ENCODE measurements at places on chromosomes 1 and 21. TPM values are rescaled to one million over a fixed set of nuclear protein-coding genes. Genes with fewer than 3 reads are reported as not detected.
A peak's percentile ranks its signal among the peaks of the same experiment; 100 is the strongest.

- DNase-seq, result no peak
- no peak overlapping the region for H3K4me3 ChIP-seq
- no peaks in the 10 kb centered on the region for H3K36me3 ChIP-seq
- peak overlapping the region; percentile 16 for H3K27ac ChIP-seq
- H3K4me1 ChIP-seq, result peaks cover 60% of the 10 kb centered on the region
- no peaks in the 10 kb centered on the region for H3K27me3 ChIP-seq
Measured at GRCh38 chr1:21308847-21309652, 18.8 kb upstream of the ECE1 start.

GRCh38 chr1:92367496-92367895, 68.6 kb downstream of the RPAP2 start:
- H3K27ac ChIP-seq, result no peak overlapping the region
- no peaks in the 10 kb centered on the region for H3K36me3 ChIP-seq
- peaks cover 21% of the 10 kb centered on the region for H3K4me1 ChIP-seq
- H3K4me3 ChIP-seq, result no peak overlapping the region
- DNase-seq, result no peak

ADGRB2 gene
- total RNA-seq, result 0.85 TPM

GRCh38 chr1:201551877-201552731, 13.2 kb downstream of the NAV1 start:
- H3K27ac ChIP-seq, result no peak overlapping the region
- H3K36me3 ChIP-seq, result no peaks in the 10 kb centered on the region
- H3K4me3 ChIP-seq, result no peak overlapping the region

- H3K4me1 ChIP-seq, result no peaks in the 10 kb centered on the region
- peaks cover 4% of the 10 kb centered on the region for H3K27me3 ChIP-seq
- no peak overlapping the region for H3K27ac ChIP-seq
- no peaks in the 10 kb centered on the region for H3K36me3 ChIP-seq
- no peak for DNase-seq
Measured at GRCh38 chr1:113423826-113424225, 33.5 kb downstream of the MAGI3 start.

FNBP1L gene
- 2.7 TPM for total RNA-seq

ACKR1 gene
- total RNA-seq, result not detected

GJB4 gene
- not detected for total RNA-seq

GRCh38 chr1:240232530-240232929, 140.8 kb downstream of the FMN2 start:
- no peak for DNase-seq
- H3K4me3 ChIP-seq, result no peak overlapping the region
- H3K36me3 ChIP-seq, result no peaks in the 10 kb centered on the region

- H3K4me1 ChIP-seq, result peaks cover 9% of the 10 kb centered on the region
- H3K36me3 ChIP-seq, result no peaks in the 10 kb centered on the region
- no peak overlapping the region for H3K27ac ChIP-seq
- no peak overlapping the region for H3K4me3 ChIP-seq
- no peak for DNase-seq
Measured at GRCh38 chr1:228034954-228035837, 28.4 kb downstream of the WNT3A start.

DNA sequence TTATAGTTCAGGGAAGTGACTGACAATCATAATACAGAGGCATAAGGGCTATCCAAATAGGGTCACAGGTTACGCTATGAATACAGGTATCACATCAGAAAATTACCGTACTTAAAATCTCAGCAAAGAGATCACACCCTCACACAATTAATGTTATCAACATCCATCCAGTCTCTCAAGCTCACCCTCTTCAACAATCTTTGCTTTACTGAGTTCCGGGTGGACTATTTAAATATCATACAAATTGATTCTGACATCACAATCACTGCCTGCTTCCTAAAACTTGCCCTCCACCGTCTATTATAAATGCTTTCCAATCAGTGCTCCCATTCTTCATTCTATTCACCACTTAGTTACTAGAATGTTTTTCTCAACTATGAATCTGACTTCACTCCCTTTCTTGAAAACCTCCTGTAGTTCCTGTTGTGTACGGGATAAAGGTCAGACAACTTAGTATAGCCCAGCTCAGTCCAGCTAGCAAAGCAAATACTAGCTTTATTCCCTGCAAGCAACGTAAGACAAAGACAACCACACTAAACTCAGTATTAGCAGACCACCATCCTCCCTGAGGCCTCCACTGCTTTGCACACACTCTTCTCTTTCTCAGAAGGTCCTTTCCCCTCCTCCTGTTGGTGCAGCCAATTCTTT, 398.7 kb downstream of the SMYD3 start:
- H3K27ac ChIP-seq, result no peak overlapping the region
- no peaks in the 10 kb centered on the region for H3K27me3 ChIP-seq
- no peak for DNase-seq
- no peak overlapping the region for H3K4me3 ChIP-seq
- no peaks in the 10 kb centered on the region for H3K4me1 ChIP-seq
- no peaks in the 10 kb centered on the region for H3K36me3 ChIP-seq

DNA sequence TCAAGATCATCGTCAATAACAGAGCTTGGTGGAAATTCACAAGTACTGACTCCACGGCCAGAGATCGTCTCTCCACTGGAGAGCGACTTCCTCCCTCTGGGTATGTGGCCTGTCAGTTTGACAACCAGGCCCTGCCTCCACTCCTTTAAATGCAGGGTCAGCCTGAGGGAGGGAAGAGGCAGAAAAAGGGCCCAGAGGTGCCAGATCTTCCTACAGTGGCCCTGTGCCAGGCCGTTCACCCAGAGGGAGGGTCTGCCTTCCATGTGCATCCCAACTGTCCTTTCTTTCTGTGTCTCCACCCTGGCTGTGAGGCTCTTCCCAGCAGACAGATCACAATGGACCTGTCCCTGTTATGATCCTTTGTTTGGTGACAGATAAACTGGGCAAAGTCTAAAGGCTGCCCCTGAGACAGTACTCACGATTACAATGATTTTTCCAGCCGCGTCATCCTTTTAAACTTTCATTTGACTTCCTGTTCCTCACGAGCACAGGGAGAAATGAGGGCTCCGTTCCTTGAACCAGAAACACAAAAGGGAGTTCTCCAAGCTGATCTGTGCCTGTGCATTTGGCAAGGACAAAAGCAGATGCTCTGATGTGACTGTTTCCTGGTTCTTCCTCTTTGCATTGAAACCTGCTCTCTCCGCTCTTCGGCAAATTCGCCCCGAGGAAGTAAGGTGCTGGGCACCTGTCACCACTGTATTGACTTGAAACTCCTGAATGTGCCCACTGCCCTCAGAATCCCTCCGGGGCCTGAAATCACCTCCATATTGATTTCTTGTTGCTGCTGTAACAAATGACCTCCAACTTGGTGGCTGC, 126.7 kb downstream of the PGBD5 start:
- H3K27ac ChIP-seq, result no peak overlapping the region
- no peak for DNase-seq
- H3K4me1 ChIP-seq, result no peaks in the 10 kb centered on the region
- H3K4me3 ChIP-seq, result no peak overlapping the region
- H3K27me3 ChIP-seq, result no peaks in the 10 kb centered on the region
- no peaks in the 10 kb centered on the region for H3K36me3 ChIP-seq

- no peak overlapping the region for H3K4me3 ChIP-seq
- no peaks in the 10 kb centered on the region for H3K4me1 ChIP-seq
- H3K36me3 ChIP-seq, result no peaks in the 10 kb centered on the region
- no peak for DNase-seq
- H3K27ac ChIP-seq, result no peak overlapping the region
Measured at GRCh38 chr1:60891281-60891680, 191.1 kb upstream of the NFIA start.

- H3K4me3 ChIP-seq, result no peak overlapping the region
- no peaks in the 10 kb centered on the region for H3K4me1 ChIP-seq
- DNase-seq, result no peak
- no peaks in the 10 kb centered on the region for H3K36me3 ChIP-seq
- peaks cover 15% of the 10 kb centered on the region for H3K27me3 ChIP-seq
- H3K27ac ChIP-seq, result no peak overlapping the region
Measured at GRCh38 chr1:233520261-233521191, 93.4 kb upstream of the KCNK1 start.

DNA sequence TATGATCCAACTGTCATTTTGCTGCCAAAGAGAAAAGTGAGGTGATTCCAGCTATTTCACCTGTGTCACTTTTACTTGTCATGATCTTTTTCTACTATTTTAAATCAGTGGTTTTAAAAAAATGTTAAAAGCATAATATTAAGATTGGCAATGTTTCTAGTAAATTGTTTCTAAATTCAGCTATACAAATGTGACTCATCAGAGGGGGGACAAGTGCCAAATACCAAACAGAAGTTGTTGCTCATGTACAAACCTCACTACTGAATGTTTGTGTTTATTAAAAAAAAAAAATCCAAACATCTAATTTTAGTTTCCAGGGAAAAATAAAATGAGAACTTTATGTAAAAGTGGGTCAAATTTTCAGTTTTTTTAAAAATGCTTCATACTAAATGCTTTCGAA, 346.2 kb upstream of the SNX7 start:
- DNase-seq, result no peak
- H3K36me3 ChIP-seq, result no peaks in the 10 kb centered on the region
- no peaks in the 10 kb centered on the region for H3K27me3 ChIP-seq
